ENCODE measurements at places on chromosomes 7 and 10.
A peak's percentile ranks its signal among the peaks of the same experiment; 100 is the strongest.

DNA sequence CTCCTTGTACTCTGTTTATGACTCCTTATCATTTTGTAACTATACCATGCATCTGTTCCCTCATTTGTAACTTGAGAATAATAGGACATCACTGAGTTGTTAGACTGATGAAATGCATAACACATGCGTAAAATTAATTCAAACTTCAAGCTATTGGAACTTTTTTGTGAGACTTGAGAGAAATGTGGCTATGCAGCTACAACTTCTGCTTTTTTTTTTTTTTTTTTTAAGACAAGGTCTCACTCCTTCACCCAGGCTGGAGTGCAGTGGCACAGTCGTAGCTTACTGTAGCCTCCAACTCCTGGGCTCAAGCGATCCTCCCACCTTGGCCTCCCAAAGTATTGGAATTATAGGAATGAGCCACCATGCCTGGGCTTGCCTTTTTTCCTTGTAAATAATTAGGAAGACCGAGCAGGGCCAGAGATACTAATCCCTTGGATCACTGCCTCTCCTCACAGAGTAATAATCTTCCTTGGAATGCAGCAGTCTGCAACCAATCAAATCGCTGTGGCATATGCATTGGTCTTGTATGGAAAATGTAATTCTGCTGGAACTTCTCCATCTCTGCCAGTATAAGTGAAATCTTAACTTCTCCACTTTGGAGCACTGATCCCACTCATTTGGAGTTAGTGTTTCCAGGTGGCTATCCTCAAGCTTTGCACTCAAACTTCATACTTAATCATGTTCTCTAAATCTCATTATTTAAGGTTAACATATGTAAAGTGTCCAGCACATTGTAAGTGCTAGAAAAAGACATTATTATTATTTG, 2.0 kb upstream of the PANK1 start:
- no peak for DNase-seq

DNA sequence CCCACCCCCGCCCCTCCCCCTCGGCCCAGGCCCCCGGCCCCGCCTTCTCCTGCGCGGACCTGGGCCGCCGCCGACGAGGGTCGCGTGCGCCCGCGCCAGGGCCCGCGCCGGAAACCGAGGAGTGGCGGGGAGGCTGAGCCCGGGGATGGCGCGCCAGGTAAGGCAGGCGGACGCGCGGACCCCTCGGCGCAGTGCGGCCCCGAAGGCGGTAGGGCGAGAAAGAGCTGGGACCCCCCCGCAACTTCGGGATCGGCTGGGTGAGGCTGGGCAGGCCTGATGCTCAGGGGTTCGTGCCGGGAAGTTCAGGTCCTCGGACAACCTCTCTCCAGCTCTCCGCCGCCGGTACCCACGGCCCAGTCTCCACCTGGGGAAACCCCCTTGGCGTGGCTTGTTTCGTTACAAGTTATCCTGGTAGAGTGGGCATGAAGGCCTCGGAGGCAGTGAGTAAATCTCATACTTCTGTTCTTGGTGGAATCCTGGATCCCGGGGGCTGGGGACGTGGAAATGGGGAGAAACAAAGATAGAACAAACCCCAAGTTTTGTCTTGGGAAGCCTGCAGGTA, 58.4 kb downstream of the ZNF467 start:
- DNase-seq: no peak

- DNase-seq: no peak
These were observed 160.5 kb upstream of the PRSS58 start for GRCh38 chr7:142418326-142418725.

DNA sequence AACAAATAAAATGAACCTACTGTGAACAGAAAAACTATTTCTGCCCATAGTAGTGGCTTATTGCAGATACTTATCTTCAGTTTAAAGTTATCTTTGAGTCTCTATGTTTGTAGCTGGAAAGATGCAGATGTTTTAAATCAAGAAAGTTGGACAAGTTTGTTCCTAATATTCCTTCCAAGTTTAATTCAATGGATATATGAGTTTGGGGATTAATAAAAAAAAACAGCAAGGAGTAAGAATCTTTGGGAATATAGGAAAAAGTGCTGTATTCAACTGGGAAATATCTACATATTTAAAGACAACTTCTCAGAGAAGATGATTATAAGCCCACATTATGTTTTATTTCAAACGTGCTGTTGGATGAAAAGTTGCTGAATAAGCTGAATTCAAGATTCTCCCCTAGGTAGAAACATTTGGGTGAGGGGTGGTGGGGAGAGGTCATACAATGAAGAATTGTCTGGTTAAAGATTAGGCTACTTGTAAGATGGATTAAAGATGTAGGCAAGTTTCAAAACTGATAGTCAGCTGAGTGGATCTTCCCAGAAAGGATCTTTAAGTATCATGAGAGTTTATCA, 1135.2 kb downstream of the CNTNAP2 start:
- no peak for DNase-seq

DNA sequence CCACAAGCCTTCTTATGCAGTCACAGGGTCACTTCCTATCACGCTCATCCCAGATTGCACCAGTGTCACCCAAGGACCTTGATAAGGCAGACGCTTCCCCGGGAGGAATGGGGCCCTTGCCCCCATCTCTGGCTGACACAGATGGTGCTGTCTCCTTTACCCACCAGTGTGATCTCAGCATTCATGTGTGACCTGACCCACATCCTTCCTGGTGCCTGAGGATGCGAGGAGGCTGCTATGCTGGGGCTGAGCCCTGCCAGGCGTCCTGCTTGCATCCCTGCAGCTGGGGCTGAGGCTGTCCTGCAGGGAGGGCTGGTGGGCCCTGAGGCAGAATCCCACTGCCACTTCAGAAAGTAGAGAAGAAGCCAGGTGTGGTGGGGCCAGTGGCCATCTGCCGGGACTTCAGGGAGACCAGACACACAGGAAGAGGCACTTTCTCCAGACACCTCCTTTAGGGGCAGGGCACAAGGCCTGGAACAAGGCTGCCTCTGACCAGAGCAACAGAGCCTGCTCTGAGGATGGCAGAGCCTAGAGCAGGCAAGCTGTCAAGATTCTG, 35.3 kb downstream of the RASGEF1A start:
- no peak for DNase-seq

GRCh38 chr10:114638821-114639625, 19.1 kb downstream of the ABLIM1 start:
- DNase-seq: peak; percentile 92

DNA sequence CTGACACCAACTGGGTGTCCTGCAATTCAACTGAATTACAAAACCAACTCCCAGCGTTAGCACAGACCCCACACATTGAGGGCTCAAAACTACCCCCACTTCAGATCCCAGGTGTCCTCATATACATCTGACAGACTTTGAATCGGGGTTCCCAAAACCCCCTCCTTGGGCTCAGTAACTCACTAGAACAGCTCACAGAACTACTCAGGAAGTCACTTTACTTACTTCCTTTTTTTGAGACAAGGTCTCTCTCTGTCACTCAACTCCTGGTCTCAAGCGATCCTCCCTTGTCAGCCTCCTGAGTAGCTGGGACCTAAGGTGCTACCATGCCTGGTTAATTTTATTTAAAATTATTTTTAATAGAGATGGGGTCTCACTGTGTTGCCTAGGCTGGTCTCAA, 456.0 kb downstream of the SDK1 start:
- no peak for DNase-seq

- DNase-seq: peak; percentile 86
These were observed 492.0 kb downstream of the KIF20B start for GRCh38 chr10:90193240-90193985.

- DNase-seq: no peak
These were observed 213.4 kb downstream of the GALNT17 start for GRCh38 chr7:71345117-71345884.

GRCh38 chr10:35685402-35685801, 43.3 kb upstream of the FZD8 start:
- no peak for DNase-seq

- no peak for DNase-seq
These were observed 4.3 kb downstream of the TLX1 start for GRCh38 chr10:101135141-101136006.

DNA sequence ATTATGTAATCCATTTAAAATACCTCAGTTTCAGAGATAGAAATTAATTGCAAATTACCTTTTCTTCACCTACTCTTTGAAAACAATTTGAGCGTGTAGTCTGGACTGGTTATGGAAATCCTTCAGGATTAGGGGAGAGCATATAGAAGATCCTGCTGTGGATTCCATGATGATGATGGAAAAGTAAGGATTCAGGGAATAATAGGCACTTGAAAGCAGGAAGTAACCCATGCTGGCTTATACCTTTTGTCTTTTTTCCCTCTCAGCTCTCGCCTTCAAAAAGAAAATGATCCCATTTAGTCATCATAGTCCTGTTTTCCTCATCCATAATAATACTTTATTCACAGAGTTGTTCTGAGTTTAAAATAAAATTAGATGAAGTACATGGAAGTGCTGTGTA, 4.4 kb downstream of the HBP1 start:
- no peak for DNase-seq

DNA sequence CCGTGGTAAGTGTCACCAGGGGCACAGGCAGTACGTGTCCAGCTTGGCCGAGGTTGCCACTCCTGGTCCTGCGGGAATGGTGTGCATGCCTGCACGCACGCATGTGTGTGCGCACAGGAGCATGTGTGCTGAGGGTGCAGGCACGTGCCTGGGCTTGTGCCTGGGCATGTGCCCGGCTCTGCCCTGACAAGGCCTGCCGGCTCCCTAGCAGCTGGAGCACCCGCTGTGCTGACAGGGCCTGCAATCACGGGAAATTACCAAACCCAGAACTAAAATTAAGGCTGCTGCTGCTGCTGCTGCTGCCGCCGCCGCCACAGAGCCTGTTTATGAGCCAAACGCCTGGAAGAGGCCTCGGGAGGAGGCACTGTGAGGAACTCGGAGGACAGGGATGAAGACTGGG, 28.7 kb downstream of the GHRHR start:
- no peak for DNase-seq

DNA sequence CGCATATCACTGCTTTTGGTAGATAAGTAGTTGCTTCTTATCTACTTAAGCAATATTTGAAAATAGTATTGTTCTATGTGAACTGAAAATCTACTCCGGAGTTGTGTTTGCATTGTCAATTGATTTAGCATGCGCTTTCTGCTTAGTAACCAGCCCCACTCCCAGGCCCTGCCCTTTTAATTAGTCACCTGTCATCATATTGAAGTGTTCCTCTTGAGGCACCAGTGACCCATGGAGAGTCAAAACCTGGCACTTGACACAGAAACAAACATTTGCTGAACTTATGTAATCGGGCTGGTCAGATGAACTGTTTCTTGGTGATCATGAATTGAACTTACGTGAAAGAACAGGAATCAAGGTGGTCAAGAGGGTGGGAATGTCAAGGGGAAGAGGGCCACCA, 27.8 kb upstream of the CDHR3 start:
- no peak for DNase-seq

DNA sequence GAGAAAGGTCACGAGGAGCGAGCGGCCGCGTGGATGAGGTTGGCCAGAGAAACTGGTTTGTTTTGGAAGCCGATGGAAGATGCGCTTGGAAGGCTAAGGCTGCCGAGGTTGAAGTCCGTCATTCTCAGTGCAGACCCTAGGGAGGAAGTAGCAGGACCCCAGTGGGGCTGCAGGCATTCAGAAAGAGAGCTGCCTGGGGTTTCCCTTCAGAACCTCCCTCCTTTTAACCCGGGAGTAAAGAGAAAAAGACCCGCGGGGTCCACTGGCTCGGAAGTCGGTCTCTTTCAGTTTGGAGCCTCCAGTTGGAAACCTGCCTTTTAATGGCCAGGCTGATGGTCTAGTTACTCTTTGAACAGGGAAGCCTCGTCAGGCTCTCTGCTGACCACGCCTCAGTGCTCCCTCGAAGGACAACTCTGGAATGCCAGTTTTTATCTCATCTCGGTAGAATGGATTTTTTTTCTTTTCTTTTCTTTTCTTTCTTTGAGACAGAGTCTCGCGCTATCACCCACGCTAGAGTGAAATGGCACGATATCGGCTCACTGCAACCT, 188.6 kb downstream of the CUX1 start:
- no peak for DNase-seq

GRCh38 chr10:83250396-83250795, 888.9 kb upstream of the GHITM start:
- no peak for DNase-seq

- no peak for DNase-seq
These were observed 14.1 kb downstream of the GTF2I start for GRCh38 chr7:74671602-74672001.

GRCh38 chr7:50330696-50331095, 26.2 kb downstream of the IKZF1 start:
- no peak for DNase-seq

DNA sequence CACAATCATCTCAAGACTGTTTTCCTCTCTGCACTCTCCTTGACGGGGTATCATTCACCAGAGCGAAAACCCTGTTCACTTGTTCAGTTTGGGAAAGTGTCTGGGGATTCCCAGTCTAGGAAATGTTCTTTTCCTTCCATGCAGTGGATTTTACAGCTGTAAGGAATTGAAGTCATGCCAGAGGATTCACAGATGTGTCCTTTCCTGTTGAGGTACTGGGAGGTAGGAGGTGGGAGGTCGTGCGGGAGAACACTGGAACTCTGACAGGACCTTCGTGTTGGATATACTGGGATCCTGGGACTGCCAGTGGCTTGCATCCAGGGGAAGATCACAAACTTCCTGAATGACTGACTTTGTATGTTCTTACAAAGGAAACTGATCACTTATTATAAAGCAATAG, 185.5 kb downstream of the BMPER start:
- DNase-seq: no peak

GRCh38 chr10:99966306-99966705, 43.4 kb downstream of the DNMBP start:
- no peak for DNase-seq

DNA sequence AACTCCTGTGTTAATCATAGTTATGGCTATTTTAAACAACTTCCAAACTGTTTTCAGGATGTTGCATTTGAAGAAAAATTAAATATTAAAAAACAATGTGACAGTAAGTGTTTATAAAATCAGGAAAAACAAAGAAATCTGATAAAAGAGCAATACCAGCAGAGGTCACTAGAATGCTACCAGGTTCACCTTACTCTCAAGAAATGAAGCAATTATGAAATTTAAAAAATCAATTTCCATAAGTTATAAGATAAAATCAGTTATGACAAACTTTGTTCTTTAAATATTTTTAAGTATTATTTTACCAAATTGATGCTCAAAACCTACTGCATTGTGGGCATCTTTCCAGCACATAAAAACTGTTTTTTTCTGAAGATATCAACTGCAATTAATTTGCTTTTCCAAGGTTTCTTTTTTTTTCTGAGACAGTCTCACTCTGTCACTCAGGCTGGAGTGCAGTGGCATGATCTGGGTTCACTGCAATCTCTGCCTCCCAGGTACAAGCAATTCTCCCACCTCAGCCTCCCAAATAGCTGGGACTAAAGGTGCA, 50.7 kb upstream of the RHEB start:
- DNase-seq: no peak
